ENCODE measurements at places on chromosomes 13 and 19. TPM values are rescaled to one million over a fixed set of nuclear protein-coding genes. Genes with fewer than 3 reads are reported as not detected.

Gene ZNF575
- total RNA-seq = 0.37 TPM

Gene TJP3
- total RNA-seq = 0.12 TPM

Gene ZNF577
- total RNA-seq = 4.0 TPM

Gene COX7A1
- 4.5 TPM for total RNA-seq

Gene TLE6
- total RNA-seq = 0.33 TPM

Gene KLK13
- total RNA-seq = not detected

Gene FXYD7
- total RNA-seq = not detected

Gene LHFPL6
- 54.1 TPM for total RNA-seq

Gene ARHGAP33
- total RNA-seq = 11.7 TPM

Gene EPSTI1
- total RNA-seq = 2.4 TPM

Gene PDS5B
- 31.7 TPM for total RNA-seq

Gene MYO16
- under 0.01 TPM for total RNA-seq

Gene KLF5
- total RNA-seq = 2.6 TPM

Gene UBE2L5
- total RNA-seq = not detected

Gene ZNF738
- total RNA-seq = 6.1 TPM

Gene SLC17A7
- total RNA-seq = not detected

Gene OLFM2
- 0.11 TPM for total RNA-seq

Gene CRB3
- not detected for total RNA-seq

Gene BCAM
- 14.1 TPM for total RNA-seq

Gene HSD17B14
- total RNA-seq = 6.0 TPM

Gene MBD3L1
- total RNA-seq = not detected

Gene NCCRP1
- not detected for total RNA-seq

Gene KLK12
- not detected for total RNA-seq

Gene LILRB1
- not detected for total RNA-seq

Gene SBSN
- total RNA-seq = 1.7 TPM

Gene PRR20E
- not detected for total RNA-seq

Gene LMTK3
- 0.37 TPM for total RNA-seq

Gene NLRP4
- total RNA-seq = not detected

Gene SYCN
- not detected for total RNA-seq
